HT1080 (cell line): ENCODE measurements at places on chromosomes 16 and 17.

DNA sequence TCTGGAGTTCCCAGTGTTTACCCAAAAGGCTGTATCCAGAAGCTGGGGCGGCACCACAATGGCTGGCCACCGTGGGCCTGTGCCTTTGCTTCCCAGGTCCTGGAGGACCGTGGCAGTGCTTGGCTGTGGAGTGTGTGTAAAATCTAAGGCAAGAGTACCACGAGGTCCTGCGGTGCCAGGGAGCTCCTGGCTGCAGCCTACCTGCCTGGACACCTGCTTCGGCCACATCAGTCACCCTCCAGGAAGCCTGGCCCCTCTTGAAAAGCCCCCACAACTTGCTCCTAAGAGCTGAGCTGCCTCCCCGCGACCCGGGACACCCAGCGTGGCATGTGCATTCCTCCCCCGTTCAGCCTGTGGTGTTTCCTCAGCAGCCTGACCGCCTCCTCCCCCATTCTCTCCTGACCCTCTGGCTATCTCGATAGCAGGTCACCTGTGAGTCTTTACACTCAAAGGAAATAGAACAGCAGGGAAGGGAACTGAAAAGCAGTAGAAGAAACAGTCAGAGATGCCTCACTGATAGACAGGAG, 7.9 kb downstream of the TIMM22 start:
- no peak for DNase-seq

DNA sequence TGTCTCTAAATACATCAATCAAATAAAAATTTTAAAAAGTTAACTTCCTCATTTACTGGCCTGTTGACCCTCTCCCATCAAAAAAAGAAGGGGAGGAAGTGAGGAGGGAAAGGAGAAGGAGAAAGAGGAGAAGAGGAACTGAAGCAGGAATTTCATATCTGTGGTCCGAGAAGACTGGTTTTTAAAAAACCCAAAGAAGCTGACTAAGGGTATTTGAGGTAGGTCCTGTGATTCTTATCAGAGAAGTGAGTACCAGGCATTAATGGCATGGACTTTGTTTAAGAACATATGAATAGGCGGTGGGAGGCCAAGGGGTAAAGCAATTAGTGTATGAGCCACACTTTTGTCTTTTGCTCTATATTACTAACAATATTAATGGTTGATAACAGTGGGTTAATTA, 2.0 kb downstream of the SLC46A1 start:
- no peak for DNase-seq

DNA sequence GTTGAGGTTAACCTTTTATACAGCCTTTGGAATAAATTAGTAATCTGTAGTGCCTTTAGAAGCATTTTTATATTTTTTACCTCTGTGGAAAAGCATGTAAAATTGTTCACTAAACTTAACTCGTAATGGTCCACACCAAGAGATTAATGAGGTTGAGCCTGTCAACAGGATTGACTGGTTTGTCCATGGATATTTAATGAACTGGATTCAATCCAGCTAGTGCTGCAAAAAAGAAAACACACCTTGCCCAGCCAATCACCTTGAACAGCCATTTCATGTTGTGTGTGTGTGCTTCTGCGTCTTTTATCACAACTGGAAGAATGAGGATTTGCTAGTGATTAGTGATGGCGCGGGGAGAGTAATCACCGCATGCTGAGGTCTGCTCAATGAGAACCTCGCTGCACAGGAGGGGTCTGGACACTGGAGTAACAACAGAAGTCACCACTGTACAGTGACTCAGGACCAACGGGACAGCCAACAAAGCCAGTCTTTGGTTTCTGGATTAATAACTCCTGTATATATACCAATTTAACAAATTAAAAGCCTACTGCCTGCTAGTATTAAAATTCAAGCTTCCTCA, 33.7 kb downstream of the LITAFD start:
- DNase-seq, result no peak

DNA sequence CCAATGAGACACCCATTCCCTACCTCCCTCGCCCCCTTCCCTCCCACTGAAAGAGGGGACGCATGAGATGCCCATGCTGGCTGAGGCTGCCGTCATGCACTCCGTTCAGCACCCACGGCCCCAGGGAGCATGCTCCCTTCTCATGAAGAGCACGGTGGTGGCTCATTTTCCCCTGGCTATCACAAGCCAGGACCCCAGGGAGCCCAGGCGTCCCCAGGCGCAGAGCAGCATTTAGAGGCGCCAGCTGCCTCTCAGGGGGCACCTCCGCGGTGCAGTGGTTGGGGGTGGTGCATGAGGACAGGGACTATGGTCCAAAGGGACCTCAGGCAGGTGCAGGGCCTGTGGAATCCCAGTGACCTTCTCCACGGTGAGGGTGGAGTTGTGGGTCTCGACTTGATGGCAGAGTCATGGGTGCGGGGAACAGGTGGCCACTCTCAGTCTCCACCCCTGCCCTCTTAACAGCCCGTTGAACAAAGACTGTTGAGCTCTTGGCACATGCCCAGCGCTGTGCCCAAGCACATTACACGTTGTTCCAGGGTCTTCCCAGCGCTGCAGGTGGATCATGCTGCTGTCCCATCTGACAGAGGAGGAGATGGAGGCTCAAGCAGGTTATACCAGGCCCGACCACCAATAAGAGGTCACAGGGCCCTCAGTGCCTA, 13.6 kb downstream of the KIF19 start:
- DNase-seq, result no peak

GRCh38 chr17:81867170-81867990, 3.8 kb downstream of the ARHGDIA start:
- DNase-seq, result peak; percentile 59

GRCh38 chr17:44774271-44775135, 15.7 kb downstream of the ADAM11 start:
- DNase-seq, result peak; percentile 73

- DNase-seq, result peak; percentile 82
These were observed at the start of gene SPG7 for GRCh38 chr16:89507834-89508590. SPG7 (plus strand) TSS chr16:89508403; CDS start chr16:89508418, 15 bp downstream.
